ENCODE measurements at places on chromosomes 3 and 15.

DNA sequence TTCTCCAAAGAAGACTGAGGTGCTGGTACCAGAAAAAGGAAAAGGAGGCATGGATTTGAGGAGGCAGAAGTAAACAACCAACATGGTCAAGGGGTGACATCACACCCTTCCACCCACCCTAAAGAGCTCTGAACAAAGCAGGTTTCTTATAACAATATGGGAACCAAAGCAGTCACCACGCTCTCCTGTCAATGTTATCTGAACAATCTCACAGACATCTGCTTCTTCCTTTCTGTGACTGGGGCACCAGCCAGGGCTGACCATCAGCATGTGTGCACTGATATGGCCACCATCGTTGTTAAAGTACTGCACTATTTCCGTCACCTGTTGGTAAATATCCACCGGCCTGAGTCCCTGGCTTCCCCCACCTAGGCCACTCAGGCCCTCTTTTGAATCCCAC is 252.9 kb downstream of the SHQ1 start:
- no peak for DNase-seq

GRCh38 chr15:32855942-32856341 is 138.1 kb downstream of the GREM1 start:
- DNase-seq: no peak

DNA sequence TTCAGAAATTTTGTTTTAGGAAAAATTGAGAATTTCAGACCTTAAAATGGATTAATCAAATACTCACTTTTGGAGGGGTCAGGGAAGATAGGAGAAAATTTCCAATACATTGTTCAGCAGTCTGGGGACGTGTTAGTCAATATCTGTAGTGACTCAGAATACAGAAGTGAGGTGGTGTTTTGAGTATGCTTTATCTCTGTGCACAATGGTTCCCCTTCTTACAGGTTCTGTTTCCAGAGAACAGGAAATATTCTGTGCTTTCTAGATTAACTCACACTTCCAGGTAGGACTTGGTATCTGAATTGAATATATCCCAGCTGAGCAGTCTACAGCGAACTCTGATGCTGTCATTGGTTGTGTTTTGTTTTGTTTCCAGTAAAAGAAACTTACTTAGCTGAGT is 30.7 kb upstream of the CCDC54 start:
- no peak for DNase-seq

DNA sequence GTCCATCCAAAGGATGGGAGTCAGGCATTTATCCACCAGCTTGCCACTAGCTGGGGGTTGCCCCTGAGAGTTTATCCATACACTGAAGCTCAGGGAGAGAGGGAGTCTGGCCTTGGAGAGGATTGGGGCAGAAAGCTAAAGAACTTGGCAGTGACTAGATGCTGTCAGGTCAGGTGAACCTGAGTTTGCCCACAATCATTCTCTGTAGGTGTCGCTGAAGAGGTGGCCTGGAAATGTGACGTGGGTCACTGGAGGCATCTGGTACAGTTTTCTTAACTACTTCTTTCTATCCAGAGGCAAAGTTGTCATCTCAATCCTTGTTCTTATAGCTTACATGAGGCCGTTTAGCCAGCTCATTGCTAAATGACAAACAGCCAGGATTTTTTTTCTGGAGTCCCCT is 298.0 kb upstream of the CTNNB1 start:
- no peak for DNase-seq

DNA sequence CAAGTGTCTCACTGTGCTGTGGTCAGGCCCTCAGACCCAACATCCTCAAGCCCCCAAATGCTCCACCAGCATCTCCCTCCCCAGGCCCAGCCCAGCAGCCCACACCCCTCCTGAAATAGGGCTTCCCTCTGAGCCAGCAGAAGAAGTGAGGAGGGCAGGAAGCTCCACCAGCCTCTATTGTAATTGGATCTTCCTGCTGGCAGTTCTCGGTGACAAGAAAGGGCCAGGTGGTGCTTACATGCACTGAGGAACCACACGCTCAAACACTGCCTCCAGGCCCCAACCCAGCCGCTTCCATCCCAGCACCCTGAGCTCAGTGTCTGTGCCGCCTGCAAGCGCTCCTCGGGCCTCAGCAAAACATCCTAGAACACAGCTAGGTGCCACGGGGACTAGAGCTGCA is 96.7 kb downstream of the ATP10A start:
- DNase-seq: no peak

DNA sequence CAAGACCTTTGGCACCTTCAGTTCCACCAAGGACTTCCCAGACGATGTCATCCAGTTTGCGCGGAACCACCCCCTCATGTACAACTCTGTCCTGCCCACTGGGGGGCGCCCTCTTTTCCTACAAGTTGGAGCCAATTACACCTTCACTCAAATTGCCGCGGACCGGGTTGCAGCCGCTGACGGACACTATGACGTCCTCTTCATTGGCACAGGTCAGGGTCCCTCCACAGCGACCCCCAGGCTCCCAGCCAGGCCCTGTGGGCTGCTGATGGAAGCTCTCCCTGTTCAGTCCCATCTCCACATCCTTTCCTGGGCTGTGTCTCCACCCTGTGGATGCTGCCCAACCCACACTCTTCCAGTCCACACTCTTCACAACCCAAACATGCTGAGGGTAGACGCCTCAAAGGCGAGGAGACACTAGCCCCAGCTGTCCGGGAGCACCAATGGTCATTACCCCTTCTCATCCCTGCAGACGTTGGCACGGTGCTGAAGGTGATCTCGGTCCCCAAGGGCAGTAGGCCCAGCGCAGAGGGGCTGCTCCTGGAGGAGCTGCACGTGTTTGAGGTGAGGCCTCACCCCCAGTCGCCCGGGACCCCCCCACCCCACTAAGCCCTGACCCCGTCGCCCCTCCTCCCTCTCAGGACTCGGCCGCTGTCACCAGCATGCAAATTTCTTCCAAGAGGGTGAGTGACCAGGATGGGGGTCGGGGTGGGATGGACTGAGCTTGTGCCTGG is 4.3 kb upstream of the LSMEM2 start:
- peak; percentile 37 for DNase-seq

- no peak for DNase-seq
These were observed 5.8 kb downstream of the SQOR start for GRCh38 chr15:45640616-45641015.

- DNase-seq: no peak
These were observed 92.6 kb downstream of the FHIT start for GRCh38 chr3:61158667-61159066.

GRCh38 chr3:38022896-38023709 is 6.3 kb downstream of the PLCD1 start:
- no peak for DNase-seq

DNA sequence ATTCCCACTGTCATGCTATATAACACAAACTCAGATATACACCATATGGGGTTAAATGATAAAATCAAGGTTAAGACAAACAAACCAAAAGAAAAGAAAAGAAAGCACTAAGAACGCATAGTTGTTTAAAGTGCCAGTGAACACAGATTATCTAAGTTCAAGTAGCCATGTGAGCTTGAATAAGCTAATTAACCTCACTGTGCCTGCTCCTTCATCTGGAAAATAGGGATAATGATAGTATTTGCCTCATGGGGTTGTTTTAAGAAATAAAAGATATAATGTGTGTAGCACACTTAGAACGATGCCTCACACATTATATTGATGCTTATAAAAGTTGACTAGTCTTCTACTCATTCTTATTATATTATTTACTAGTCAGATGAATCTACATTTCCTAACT is 72.6 kb upstream of the IL12A start:
- DNase-seq: no peak

- peak; percentile 80 for DNase-seq
These were observed at the start of gene TWF2 for GRCh38 chr3:52238761-52239701. Gene TWF2, minus strand, starts transcription at chr3:52239158. Its CDS starts 142 bp downstream, at chr3:52239016.

DNA sequence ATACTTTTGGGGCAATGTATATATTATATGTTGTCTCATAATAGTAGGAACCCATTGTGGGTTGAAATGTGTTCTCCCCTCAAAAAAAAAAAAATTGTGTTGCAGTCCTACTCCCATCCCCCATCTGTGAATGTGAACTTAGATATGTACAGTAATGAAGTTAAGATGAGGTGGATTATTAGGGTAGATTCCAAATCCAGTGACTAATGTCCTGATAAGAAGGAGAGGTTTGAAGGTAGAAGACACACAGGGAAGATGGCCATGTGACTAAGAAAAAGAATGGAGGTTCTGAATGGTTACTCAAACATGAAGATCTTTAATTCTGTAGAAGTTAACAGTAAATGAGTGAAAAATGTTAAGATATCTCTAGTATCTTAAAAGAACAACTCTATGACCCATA is 3.0 kb upstream of the ATOSA start:
- no peak for DNase-seq

GRCh38 chr3:137035631-137036030 is 77.8 kb downstream of the IL20RB start:
- no peak for DNase-seq

- no peak for DNase-seq
These were observed 1.6 kb downstream of the NMD3 start for GRCh38 chr3:161222662-161223061.

GRCh38 chr3:111210866-111211564 is 139.4 kb downstream of the NECTIN3 start:
- no peak for DNase-seq

GRCh38 chr3:126913524-126913923 is 69.4 kb upstream of the PLXNA1 start:
- no peak for DNase-seq

DNA sequence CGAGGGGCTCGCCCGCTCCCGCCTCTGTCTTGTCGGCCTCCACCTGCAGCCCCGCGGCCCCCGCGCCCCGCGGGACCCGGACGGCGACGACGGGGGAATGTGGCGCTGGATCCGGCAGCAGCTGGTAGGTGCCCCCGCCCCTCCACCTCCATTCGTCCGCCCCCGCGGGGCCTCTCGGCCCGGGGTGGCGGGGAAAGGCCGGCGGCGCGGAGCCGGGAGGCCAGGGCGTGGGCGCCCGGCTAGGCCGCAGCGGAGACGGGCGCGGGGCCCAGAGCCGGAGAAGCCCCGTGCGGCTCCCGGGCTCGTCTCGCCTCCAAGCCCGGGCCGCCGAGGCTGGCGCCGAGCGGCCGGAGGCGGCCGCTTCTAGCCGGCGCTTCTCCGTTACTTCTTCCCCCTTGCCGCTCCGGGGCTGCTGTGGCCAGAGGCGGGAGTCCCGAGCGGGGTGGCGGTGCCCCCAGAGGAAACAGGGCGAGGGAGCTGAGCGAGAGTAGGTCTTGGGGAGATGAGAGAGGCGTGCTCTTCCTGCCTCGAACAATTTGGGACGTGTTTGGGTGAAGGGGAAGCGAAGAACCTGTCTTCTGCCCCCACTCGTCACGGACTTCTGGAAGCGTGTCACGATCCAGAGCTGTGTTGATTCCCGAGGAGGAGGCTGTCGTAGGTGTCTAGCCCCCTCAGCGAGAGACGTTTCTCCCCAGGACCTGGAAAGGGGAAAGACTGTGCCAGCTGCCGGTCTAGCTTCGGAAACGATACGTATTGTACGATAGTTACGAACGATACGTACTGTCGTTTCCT is 555 bp downstream of the ATP11B start:
- peak; percentile 28 for DNase-seq

DNA sequence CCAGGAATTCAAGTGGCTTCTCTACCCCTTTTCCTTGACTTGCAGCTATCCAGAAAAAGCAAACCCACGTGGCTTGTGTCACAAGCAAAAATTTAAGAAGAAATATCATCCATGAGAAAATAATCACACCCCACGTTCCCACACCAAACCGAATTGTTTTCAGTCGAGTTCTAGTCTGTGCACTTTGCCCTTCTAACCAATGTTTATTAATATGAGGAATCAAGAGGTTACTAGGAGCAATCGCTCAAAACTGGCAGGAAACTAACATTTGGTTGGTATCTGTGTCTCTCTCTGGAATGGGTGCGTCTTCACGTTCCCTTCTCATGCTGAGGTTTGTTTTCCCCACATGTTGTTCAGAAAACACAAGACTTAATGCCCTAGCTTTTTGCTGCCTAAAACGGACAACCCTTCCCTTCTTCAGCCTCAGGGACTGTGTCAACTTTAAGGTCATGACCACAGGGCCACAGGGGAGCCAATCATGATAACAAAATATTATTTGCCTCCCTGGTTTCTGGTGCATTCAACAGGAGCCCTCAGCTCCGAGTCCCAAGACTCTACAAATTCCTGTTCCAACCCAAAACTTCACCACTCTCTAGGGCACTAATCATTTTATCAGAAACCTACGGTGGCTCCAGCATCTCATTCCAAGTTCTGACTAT is 41.4 kb upstream of the LMCD1 start:
- DNase-seq: no peak

- DNase-seq: no peak
These were observed 157.3 kb upstream of the CGNL1 start for GRCh38 chr15:57218826-57219576.

DNA sequence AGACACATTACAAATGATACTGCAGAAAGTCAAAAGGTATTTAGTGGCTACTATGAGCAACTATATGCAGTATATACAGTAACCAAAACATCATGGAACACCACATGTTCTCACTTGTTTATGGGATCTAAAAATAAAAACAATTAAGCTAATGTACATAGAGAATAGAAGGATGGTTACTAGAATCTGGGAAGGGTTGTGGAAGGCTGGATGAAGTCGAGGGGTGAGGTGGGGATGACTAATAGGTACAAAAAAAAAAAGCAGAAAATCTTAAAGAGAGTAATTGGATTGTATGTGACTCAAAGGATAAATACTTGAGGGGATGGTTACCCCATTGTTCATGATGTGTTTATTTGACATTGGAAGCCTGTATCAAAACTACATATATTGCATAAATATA is 848.8 kb upstream of the GBE1 start:
- no peak for DNase-seq

DNA sequence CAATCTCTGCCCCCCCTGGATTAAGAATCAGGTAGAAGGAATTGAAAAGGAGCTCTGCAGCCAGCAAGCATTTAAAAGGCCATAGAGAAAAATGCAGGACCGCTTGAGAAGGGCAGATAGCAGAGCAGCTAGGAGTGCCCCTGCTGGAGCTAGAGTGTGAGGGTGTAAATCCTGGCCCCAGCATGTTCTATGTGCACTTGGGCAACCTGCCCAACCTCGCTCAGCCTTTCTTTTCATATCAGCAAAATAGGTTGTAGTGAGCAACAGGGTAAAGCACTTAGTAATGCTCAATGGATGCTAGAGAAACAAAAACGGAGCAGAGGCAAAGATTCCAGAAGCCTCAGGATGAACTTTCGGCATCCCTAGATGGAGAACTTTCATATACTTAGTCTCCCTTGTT is 25.0 kb upstream of the THBS1 start:
- no peak for DNase-seq

- no peak for DNase-seq
These were observed 66.3 kb downstream of the RTP4 start for GRCh38 chr3:187434524-187434923.

DNA sequence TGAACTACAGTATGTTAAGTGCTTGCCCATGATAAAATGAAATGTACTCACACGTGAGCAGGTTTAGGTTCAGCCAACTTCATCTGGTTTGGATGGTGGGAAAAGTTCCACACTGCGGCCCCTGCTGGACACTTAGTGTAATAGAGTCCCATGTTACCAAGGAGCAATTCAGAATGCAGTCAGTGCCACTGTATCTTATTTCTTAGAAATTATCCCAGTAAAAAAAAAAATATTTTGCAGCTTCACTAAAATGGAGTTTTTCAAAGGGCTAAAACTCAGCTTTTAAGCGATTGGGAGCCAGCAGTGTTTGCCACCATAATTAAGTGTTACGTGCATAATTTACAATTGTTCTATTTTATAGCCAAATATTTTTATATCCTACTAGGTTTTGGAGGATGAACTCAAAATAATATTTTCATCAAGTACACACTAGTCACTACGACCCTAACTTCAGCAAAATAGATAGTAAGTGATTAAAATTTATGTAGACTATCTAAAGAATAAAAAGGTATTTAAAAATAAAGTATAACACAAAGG is 371.7 kb upstream of the GBE1 start:
- peak; percentile 63 for DNase-seq

- no peak for DNase-seq
These were observed 23.5 kb upstream of the CLN6 start for GRCh38 chr15:68252925-68253534.
